Stimulated activated CD4-positive, alpha-beta T cell treated with anti-CD3 and anti-CD28 coated beads, Interleukin-2, amount 100 ng/mL, for 24 hours (primary cell): ENCODE measurements at places on chromosomes 6 and 20.

GRCh38 chr6:155676346-155676745, 220.7 kb upstream of the NOX3 start:
- DNase-seq, result no peak

DNA sequence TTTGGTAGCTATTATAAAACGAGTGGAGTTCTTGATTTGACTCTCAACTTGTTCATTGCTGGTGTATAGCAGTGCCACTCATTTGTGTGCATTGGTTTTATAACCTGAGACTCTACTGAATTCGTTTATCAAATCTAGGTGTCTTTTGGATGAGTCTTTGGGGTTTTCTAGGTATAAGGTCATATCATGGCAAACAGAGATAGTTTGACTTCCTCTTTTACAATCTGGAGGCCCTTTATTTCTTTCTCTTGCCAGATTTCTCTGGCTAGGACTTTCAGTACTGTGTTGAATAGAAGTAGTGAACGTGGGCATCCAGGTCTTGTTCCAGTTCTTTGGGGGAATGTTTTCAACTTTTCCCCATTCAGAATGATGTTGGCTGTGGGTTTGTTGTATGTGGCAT, 38.8 kb downstream of the SUMO4 start:
- DNase-seq, result no peak

DNA sequence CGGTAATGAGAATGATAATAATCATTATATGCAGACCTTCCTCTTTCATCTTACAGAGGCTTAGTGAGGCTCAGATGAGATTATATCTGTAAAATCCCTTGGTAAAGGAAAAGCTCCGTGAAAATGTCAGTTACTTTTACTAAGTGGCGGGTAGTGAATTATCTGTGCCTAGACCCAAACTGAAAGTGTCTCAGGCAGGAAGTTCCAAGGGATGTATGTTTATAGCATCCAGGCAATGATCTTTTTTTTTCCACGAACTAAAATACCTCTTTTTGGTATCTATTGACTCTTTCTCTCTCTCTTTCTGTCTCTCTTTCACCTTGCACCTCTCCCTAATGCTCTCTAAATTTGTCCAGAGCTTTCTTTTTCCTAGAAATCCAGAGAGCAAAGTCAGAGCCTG, 5.0 kb downstream of the TCF21 start:
- DNase-seq, result no peak

DNA sequence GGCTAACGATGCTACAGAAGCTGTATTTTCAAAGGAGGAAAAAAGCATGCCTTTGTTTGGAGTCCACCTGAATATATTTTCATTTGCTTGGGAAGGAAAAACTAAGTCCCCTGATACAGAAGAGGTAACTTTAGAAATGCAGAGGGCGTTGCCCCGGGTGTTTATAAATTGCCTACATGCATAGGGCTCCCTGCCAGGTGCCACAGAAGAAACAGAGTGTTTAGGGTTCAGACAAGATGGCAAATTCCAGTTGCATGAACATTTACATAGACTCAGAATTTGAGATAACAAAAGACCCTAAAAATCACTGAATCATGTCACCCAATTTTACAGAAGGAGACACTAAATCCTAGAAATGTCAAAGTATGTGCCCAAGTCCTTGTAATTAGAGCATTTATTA, 19.9 kb downstream of the RIN2 start:
- no peak for DNase-seq

DNA sequence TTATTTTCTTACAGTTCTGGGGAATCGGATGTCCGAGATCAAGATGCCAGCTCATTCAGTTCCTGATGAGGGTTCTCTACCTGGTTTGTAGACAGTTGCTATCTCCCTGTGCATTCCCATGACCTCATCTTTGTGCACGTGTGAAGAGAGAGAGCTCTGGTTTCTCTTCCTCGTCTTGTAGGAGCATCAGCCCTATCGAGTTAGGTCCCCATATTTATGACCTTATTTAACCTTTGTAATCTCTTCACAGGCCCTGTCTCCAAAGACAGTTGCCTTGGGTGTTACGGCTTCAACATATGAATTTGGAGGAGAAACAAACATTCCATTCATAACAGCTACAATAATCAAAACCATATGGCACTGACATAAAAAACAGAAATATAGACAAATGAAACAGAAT, 455.3 kb downstream of the HACE1 start:
- DNase-seq, result no peak

DNA sequence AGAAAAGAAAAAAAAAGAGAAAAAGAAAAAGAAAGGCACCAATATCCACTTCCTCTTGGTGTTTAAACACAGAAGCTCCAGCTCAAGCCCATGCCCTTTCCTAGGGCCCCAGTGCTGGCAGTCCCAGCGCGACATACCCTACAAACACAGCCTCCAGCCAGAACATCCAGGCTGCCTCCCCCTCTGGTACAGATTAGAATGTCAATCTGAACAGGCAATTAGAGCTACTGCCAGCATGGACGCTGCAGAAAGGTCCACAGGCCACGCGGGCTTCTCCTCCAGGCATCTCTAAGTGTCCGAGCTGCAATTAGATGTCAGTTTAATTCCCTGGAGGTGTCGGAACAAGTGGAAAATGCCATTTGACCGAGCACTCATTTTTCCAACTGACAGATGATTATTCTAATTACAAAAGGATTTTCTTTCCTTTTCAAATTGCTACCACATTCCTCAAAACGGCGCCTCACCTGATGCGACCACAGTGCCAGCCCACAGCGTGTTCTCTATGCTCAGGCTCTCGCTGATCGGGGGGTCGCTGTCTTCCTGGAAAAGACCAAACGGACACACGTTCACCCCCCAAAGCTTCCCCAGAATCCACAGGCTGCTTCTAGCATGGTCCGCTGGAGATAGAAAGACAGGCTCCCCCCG, 79.5 kb downstream of the ATP9A start:
- no peak for DNase-seq

DNA sequence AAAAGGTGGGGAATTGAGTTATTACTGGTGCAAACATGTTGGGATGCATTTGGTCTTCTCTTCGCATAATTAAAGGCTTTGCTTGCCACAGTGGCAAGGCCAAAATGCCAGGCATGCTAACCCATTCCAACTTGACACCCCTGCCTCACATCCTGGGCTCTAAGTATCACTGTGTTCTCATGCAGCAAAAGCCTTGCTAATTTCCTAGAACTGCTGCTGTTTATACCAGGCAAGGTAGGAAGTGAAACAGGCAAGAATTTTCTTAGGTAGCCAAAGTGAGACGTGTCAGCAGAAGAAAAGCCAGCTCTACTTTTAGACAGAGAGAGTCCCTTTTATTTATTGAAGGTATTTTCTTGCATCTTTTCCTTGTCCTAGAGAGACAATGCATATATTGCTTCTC, 41.2 kb downstream of the LYRM2 start:
- DNase-seq, result no peak

DNA sequence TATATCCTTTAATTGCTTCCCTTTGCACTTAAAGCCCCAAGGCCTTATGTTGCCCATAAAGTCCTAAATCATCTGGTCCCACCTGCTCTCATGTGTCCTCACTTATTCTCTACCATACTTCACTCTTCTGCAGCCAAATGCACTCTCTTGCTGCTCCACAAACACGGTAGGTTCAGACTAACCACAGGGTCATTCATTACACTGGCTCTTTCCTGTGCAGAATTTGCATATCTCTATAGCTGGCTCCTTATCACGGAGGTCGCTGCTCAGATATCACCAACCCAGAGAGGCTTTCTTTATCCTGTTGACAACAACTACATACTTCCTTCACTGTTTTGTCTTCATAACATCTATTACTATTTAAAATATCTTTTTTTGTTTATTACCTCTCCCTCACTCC, 86.8 kb downstream of the MOXD1 start:
- no peak for DNase-seq

GRCh38 chr6:71965404-71965803, 79.1 kb downstream of the RIMS1 start:
- no peak for DNase-seq

GRCh38 chr20:52129611-52130010, 62.0 kb downstream of the ZFP64 start:
- no peak for DNase-seq

DNA sequence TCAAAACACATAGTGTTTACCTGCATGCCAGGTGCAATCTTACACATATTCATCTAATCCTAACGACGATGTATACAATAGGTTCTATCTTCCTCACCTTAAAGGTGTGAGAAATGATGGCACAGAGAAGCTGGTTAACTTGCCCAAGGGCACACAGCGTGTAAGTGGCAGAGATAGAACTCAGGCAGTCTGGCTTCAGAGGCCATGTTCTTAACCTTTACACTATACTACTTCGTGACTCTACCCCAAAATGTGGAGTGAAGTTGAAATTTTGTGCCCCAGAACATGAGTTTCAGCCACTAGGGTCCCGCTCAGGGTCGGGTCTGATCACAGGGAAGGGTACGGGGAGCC, 584 bp downstream of the VPS52 start:
- no peak for DNase-seq

- DNase-seq, result no peak
Measured at GRCh38 chr6:75431379-75431778, 62.2 kb downstream of the FILIP1 start.

DNA sequence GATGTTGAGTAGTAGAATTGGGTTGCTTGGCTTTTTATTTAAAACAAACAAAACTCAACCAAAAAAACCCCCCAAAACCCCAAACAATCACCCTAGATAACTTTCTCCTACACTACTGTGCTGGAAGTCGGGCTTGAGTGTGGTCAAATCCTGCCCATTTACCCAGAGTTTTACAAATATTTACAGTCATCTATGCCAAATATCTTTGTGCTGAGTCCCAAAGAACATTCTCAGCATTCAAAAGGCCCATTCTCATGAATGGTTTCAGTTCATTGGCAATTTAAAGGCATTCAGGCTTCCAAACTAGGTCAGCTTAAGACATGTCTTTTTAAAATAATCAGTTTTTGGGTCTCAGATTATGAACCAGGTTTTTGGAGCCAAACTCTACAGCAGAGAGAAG, 1.8 kb downstream of the RNF144B start:
- no peak for DNase-seq

DNA sequence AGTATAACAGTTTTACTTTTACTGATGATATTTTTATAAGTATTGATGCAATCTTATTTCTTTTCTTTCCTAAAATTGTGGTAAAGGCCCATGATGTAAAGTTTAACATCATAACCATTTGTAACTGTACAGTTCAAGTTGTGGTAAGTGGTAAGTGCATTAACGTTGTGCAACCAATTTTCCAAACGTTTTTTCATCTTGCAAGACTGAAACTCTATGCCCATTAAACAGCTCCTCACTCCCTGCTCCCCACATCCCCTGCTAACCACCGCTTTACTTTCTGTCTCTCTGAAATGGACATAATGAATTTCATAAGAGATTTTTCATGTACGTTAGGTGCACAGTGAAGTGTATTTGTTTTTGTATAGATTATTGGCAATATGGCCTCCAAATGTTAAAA, 106.0 kb downstream of the PACRG start:
- no peak for DNase-seq

DNA sequence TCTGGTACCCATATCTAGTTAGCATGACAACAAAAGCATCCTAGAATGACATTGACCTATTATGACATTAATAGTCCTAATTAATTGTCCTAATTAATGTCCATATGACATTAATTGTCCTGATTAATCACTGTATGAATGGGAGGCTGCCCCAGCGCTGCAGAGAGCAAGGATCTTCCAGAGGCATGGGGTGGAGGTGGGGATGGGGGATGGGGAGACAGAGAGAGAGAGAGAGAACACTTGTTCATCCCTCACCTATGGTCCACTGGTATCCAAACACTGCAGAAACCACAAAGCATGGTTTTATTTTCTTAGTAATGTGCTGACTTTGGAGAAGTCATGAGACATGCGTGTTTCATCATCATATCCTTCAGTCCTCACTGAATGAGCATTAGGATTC, 235.1 kb downstream of the FNDC1 start:
- DNase-seq, result no peak

DNA sequence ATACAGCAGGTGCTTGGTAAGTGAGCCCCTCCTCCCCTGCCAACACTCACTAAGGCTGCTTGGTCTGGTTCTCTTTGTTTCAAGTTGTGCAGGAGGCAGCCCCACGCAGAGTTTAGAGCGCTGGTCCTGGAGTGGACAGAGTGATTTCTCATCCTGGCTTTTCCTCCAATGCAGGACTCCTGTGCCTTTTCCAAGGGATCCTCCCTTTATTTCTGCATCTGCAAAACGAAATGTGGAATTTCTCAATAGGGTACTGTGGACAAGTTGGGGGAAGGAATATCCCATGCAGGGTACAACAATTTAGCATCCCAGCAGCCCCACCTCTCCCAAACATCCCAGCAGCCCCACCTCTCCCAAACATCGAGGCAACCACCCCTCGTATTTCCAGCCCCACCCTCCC, 30.6 kb upstream of the CCDC167 start:
- DNase-seq, result no peak

DNA sequence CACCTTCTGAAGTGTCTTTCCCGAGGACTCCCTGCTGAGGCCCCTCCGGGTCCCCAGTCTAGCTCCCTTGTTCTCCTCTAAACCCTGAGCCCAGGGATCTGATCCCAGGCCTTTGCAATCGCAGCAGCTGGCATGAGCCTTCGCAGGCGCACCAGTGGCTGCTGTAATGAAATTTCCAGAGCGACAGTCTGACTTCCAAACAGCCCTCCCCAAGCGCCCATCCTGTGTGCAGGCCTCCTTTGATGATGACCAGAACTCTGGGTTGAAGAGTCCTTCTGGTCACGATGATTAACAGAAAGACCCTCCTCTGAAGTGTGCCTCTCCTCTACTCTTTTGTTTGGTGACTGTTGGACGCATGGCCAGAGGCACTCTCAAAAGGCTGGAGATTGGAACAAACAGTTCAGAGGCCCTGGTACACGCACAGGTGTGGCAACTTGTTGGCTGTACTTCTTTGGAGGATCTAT, 89.1 kb upstream of the MPC1 start:
- no peak for DNase-seq

- DNase-seq, result no peak
Measured at GRCh38 chr6:168040856-168041496, 38.0 kb downstream of the FRMD1 start.

- no peak for DNase-seq
Measured at GRCh38 chr6:89966228-89966544, 71.9 kb downstream of the GJA10 start.

DNA sequence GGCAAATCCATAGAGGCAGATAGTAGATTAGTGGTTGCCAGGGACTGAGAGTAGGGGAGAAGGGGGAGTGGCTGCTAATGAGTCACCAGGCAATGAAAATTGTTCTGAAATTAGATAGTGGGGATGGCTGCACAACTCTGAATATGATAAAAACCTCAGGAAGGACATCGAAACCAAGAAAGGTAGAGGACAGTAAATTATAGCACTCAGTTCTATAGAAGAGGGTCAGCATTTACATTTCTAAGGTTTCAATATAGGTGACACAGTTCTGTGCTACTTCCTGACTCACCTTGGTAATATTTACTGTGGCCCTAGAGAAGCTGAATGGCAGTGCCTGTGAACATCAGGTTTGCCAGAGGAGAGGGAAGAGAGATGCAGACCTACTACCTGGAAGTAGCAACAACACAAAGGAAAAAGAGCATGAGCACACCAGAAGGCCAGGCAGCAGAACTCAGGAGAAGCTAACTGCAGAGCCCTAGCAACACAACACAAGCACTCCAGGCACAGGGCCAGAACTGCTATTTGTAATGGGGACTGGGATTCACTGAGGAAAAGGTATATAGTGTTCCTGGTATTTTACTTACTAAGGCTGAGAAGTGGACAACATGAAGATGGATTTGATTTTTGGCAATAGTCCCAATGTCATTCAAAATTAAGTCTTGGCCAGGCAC, 75.9 kb downstream of the PLCG1 start:
- no peak for DNase-seq

GRCh38 chr6:122026582-122027369, 372.7 kb upstream of the HSF2 start:
- no peak for DNase-seq

- no peak for DNase-seq
Measured at GRCh38 chr6:140923048-140923447, 1209.7 kb upstream of the GJE1 start.
